Neural cell (in vitro differentiated cells): ENCODE measurements at places on chromosomes 5 and 9. TPM values are rescaled to one million over a fixed set of nuclear protein-coding genes. Genes with fewer than 3 reads are reported as not detected.

The MZB1 gene
- polyA plus RNA-seq: not detected in 2 replicates

The ELOVL7 gene
- 2.7 and 3.9 TPM in 2 replicates for polyA plus RNA-seq

The DOCK2 gene
- 0.15 TPM in 1 of 2 replicates, not detected in the other for polyA plus RNA-seq

The MTMR12 gene
- polyA plus RNA-seq: 13.5 and 15.5 TPM in 2 replicates

The GLDC gene
- polyA plus RNA-seq: 11.4 and 13.9 TPM in 2 replicates

The UBAC1 gene
- 89.4 and 92.3 TPM in 2 replicates for polyA plus RNA-seq

The NRG2 gene
- 5.4 and 5.6 TPM in 2 replicates for polyA plus RNA-seq

The SV2C gene
- polyA plus RNA-seq: 0.45 and 0.88 TPM in 2 replicates

The LCN15 gene
- not detected in 2 replicates for polyA plus RNA-seq

The GABRA1 gene
- polyA plus RNA-seq: 43.1 and 50.6 TPM in 2 replicates

The SHISAL2B gene
- not detected in 2 replicates for polyA plus RNA-seq

The CTNND2 gene
- polyA plus RNA-seq: 67.0 and 67.6 TPM in 2 replicates
